ENCODE measurements at places on chromosomes 12 and 14.
A peak's percentile ranks its signal among the peaks of the same experiment; 100 is the strongest.

GRCh38 chr12:108606492-108606891, 8.6 kb upstream of the TMEM119 start:
- no peak for DNase-seq

- DNase-seq, result peak; percentile 80
These were observed 131.9 kb downstream of the EXOC5 start for GRCh38 chr14:57136669-57137328.

- DNase-seq, result no peak
These were observed 57.0 kb upstream of the GPHB5 start for GRCh38 chr14:63375769-63376168.

DNA sequence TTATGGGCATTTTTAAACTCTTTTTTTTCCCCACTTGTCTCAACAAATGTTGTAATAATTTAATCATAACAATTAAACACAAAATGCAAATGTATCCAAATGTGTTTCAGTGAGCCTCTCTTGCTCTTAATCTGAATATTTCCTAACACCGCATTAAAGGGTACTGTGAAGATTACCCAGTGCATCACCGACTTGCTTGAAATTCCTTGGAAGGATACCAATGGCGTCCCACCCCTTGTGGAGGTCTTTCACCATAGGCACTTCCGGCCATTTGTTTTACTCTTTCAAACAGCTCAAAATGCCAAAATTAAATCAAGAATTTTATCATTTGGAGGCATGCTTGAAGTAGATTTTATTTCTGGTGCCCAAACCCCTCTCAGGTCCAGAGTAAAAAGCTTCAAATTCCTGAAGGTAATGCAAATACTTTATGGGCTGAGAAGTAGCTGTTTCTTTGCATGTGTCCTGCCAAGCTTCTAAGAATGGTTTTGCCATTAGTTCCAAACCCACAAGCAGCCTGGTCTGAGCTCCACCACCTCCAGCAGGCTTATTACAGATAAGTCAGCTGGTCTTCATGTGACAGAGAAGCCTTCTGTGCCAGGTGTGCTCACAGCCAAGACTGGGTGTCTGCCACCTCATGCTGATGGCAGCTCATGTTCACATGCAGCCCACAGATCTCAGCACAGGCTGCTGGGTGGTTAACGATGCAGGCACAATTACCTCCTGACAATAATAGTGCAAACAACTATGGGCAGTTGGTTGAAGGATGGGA, 16.4 kb upstream of the NUDT4 start:
- DNase-seq, result no peak

DNA sequence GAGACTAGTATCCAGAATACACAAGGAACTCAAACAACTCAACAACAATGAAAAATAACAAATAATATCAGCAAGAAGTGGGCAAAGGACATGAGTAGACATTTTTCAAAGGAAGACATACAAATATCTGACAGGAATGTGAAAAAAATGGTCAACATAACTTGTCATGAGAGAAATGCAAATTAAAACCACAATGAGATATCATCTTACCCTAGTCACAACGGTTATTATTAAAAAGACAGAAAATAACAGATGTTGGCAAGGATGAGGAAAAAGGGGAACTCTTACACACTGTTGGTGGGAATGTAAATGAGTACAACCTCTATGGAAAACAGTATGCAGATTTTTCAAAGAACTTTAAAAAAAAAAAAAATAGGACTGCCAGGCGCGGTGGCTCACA, 20.4 kb downstream of the VWF start:
- DNase-seq, result no peak

- DNase-seq, result no peak
These were observed 3.0 kb upstream of the OR6S1 start for GRCh38 chr14:20644520-20644919.

GRCh38 chr12:16605642-16606116, 283 bp downstream of the LMO3 start:
- DNase-seq, result peak; percentile 49

GRCh38 chr12:115504306-115505290, 772.9 kb downstream of the MED13L start:
- no peak for DNase-seq

DNA sequence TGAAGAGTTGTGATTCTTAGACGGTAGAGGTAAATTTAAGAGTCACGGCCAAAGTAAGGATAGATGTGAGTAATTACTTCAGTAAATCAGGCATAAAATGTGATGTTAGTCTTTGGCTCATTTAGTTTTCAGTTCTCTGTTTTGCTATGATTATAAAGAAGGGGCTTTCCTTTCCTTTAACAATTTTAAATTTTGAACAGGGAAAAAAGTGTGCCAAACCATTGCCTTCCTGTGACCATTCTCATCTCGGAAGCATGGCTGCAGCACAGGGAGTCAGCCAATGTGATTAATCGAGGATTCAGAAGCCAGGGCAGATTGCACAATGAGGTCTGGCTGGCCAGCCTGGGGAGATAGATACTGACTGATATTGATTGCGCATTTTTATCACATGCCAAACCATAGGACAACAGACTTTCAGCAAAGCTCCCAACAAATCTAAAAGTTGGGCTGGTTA, 480.2 kb upstream of the PRICKLE1 start:
- DNase-seq, result no peak

- DNase-seq, result no peak
These were observed 9.0 kb upstream of the KRT4 start for GRCh38 chr12:52822771-52823510.

- DNase-seq, result no peak
These were observed 44.3 kb downstream of the SUDS3 start for GRCh38 chr12:118420673-118421072.

- DNase-seq, result no peak
These were observed 93.7 kb downstream of the KICS2 start for GRCh38 chr12:64128366-64128765.

- DNase-seq, result peak; percentile 62
These were observed 3.3 kb upstream of the SLC4A8 start for GRCh38 chr12:51421266-51421884.

GRCh38 chr14:75539561-75540478, 17.6 kb downstream of the BATF start:
- DNase-seq, result no peak

DNA sequence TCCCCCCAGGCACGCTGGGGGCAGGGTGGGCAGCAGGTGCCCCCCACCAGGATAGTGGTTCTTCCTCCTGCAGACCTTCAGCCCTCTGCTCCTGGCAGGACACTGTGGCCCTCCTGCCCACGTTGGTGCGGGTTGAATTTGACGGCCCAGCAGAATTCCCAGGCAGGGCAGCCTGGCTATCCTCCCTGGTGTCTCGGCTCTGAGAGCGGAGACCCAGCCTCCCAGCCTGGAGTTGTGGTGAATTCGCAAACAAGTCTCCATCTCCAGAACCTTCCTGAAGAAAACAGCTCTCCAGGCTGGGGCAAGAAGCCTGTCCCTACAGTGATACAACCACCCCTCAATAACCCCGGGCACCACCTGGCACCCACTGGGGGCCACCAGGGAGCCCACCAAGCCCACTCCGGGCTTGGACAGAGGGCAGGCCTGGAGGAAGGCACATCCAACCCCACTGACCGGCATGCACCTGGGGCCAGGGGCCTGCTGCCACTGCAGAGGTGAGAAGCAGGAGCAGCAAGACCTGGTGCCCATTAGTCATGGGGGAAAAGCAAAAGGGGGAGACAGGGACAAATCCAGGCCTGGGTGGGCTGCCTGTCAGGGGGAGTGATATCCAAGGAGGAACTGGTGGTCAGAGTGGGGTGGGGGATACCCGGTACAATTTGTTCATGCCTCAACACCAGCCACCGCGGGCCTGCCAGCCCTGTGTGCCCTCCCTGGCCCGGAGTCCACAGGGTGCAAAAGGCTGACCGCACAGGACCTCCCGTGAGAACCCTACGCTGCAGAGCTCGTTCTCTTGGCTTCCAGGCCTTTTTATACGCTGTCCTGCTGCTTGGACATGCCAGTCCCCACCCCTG, 3.6 kb downstream of the ANKRD9 start:
- DNase-seq, result no peak

DNA sequence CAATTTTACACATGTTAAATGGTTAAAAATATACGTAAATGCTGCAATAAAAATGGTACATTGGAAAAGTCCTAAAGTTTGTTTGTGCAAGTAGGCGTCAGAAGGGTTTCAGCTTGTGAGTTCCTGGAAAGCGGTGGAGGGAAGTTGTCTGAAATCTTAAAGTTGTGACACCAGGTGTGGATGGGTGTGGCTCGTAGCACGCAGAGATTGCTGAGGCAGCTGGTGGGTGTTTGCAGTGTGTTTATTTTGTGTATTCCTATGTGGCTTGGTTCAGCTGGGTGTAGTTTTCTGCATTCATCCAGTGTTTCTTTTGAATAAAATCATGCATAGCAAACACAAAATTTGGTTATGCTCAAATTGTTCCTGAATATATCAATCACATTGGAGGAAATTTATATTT, 136.8 kb upstream of the TBX3 start:
- DNase-seq, result no peak

DNA sequence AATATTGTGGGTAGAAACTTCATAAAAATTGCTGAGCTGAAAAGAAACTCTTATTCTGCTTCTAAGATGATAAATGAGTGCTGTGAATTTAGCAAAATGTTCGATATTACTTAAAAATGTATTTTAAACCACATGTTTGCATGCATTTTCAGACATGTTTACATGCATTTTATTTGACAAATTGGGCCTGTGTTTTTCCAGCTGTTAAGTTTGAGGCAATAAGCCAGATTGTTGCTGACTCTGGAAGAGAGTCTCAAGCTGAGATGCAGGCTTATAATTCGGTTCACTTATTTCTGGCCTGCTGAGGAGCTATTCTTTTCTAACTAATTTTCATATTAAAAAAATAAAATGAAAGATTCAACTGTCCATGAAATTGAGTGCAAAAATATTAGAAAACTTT, 110.1 kb downstream of the SYNE2 start:
- DNase-seq, result no peak

DNA sequence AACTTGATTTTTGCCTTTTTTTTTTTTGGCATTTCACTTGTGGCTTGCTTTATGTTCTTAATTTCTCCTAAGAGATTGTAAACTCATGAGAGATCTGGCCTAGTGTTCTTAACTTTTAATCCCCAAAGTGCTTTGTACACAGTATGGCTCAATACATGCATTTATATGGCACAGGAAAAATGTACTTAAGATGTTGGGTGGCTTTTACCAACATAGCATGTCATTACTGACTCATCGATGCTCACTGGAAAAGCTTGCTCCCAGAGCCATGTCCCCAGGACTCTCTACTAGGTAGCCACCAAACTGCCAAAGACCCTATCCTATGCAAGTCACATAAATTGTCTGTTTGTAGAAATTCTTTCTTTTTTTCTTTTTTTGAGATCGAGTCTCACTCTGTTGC, 13.1 kb upstream of the SMCO3 start:
- DNase-seq, result no peak

DNA sequence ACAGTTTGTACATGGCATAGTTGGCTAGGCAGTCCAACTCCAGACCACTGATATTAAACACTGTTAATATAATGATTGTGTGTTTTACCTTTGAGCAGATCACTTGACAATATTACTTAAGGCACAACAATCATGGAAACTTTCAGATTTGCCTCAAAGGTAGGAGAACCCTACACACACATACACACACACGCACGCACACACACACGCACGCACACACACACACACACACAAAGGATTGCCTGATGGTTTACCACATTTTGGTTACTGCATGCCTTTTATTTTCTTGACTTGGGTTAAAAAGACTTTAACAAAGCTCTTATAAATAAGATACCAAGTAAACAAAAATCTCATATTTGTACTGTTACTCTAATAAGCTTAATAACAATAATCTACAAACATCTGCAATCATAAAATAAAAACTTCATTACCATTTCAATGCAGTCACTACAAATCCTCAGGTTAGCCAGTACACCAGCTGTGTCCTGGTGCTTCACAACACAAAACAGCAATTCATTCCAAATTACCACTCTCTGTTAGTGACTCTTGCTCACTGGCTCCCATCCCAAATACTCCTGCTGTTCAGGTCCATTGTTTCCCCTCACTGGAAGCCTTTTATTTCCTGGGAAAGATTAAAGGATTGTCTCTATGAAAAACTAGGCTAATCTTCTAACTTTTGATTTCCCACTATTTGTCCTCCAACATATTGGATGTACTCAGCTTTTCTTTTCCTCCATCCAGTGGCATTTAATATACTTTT, 175.2 kb upstream of the ATP2B1 start:
- DNase-seq, result peak; percentile 33

DNA sequence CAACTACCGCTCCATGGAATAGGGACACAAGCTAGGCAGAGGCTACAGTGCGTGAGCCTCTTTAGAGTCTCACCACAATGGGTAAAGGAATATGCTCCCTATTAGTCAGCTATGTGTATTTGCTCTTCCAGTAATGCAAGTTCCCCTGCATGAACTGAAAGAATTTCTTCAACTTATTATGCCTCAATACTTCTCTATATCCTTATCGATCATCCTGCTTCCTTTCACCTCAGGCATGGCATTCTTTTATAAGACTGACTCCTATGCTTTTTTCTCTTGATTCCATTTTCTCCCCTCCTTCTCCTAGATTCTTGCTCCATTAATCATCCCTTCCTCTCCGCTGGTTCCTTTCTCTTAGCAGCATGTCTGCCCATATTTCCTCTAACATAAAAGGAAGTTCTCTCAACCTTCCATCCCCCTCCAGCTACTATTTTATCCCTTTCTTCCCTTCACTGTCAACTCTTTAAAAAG, 94.5 kb upstream of the CPM start:
- no peak for DNase-seq

- DNase-seq, result no peak
These were observed 30.7 kb downstream of the ISCA2 start for GRCh38 chr14:74524076-74524811.

DNA sequence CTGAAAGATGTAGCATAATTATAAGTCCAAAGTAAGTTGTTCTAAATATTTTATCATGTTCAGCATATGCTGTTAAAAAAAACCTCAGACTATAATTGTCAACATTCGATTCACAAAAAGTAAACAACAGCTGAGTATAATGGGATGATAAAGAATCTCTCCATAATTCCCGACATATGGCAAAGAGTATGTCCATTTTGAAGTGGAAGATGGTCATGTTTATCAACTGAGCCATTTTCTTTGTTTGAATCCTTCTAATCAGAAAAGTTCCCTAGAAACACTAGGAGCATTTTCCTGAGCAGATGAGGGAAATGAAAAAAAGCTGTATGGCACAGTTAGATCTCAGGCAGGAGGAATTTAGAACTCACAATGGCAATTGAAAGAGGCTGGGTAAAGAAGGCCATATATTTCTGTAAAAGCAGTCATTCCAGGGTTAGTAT, 192.1 kb upstream of the AMIGO2 start:
- no peak for DNase-seq

DNA sequence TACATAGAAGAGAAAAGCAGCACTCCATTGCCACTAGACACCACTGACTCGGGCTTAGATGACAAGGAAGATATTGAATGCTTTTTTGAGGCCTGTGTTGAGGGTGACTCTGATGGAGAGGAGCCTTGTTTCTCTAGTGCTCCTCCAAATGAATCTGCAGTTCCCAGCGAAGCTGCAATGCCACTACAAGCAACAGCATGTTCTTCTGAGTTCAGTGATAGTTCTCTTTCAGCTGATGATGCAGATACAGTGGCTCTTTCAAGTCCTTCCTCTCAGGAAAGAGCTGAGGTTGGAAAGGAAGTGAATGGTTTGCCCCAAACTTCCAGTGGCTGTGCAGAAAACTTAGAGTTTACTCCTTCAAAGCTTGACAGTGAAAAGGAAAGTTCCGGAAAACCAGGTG, 114.5 kb upstream of the NPAS3 start:
- no peak for DNase-seq

All from NCI-H2029 treated with DMSO at 0.1 percent for 48 hours (cell line).